ENCODE measurements at places on chromosomes 5 and 9. TPM values are rescaled to one million over a fixed set of nuclear protein-coding genes. Genes with fewer than 3 reads are reported as not detected.

PLCXD3 gene
- 0.62 TPM for polyA plus RNA-seq

TMC1 gene
- not detected for polyA plus RNA-seq

TICAM2 gene
- polyA plus RNA-seq = 1.5 TPM

LCN9 gene
- polyA plus RNA-seq = not detected

EPB41L4A gene
- 3.7 TPM for polyA plus RNA-seq

- no peak overlapping the region for H3K27ac ChIP-seq
- H3K36me3 ChIP-seq = no peaks in the 10 kb centered on the region
- no peak for DNase-seq
Observed at GRCh38 chr5:68196876-68197275, 18.7 kb upstream of the PIK3R1 start.

DNA sequence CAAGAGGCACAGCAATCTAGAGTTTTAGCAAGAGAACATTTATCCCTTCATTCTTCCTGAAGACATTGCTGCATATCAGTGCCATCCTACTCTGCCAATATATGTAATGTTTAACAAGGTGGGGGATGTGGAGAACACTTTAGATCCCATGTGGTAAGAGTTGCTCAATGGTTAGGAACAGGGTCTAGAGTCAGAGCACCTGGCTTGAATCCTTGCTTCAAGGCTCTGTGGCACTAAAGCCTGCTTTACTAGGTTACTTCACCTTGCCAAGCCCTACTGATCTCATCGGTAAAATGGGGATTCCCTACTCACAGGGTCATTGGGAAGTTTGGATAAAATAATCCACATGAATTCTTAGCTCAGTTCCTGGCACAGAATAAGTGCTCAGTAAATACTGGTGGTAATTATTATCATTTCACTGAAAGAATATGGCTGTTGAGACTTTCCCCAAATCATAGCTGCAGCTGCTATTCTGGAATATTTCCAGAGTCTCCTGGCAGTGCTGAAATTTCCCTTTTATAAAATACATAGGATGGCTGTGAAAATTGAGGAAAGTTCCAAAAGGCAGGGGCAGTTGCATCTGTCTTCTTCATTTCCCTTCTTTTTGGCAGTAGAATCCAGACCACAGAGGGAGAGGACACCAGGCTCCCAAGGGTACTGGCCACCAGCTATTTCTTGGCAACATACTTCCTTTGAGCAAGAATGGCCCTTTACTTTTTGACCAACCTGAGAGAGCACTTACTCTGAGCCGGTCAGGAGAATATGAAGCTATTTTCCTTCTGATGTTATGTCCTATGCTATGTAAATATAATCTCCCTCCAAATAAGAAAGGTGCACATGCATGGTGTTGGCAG, 142.8 kb downstream of the PALM2AKAP2 start:
- no peak overlapping the region for H3K27ac ChIP-seq
- H3K27me3 ChIP-seq = no peaks in the 10 kb centered on the region

GRCh38 chr5:121533814-121534213, 317.9 kb upstream of the FTMT start:
- no peaks in the 10 kb centered on the region for H3K36me3 ChIP-seq
- no peak overlapping the region for H3K4me3 ChIP-seq
- H3K27me3 ChIP-seq = no peaks in the 10 kb centered on the region

DNA sequence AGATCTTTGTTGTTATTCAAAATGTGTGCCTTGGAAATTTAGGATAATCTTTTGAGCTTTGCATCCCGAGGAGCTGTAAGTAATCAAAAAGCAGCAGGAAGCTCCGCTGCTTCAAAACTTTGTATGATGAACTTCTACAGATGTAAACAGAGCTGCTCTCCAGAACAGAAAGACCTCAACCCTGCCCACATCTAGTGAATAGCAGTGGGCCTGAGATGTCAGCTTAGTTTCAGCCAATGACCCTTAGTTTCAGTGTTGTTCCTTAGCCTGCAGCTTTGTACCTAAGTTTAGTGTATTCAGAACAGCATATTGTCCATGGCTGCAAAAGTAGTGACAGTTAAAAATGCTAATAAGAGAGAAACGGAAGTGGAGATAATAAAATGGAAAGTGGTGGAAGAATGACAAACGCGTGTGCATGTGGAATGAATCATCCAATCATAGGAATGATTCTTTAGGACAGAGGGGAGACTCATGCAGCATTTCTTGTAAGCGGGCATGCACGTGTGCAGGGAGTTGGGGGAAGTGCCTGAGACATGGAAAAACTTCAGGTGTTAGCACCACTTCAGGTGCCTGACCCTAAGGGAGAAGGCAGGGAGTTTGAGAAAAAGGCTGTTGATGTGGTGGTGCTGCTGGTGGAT, 24.9 kb downstream of the SNX24 start:
- H3K4me3 ChIP-seq = no peak overlapping the region
- H3K36me3 ChIP-seq = no peaks in the 10 kb centered on the region
- no peaks in the 10 kb centered on the region for H3K4me1 ChIP-seq
- DNase-seq = no peak

- H3K4me1 ChIP-seq = peaks cover 3% of the 10 kb centered on the region
- no peak overlapping the region for H3K27ac ChIP-seq
- peak overlapping the region; percentile 9 for H3K4me3 ChIP-seq
- H3K27me3 ChIP-seq = no peaks in the 10 kb centered on the region
Observed at GRCh38 chr9:116032683-116033440, 120.7 kb upstream of the PAPPA start.

DNA sequence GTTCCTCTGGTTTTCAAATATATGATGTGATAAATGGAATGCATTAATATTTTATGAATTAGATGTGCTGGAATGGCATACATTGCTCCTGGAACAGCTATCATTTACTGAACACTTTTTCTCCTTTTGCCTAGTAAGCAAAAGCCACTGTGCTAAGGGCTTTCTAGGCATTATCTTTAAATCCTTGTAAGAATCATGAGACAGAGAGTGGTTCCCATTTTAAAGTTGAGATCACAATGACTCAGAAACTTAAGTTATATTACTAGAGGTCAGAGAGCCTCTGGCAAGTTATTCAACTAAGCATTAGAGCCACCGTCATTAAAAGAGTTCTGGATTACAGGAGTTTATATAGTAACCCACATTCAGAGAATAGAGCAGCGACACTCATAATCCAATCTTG, 26.7 kb upstream of the FSD1L start:
- H3K4me3 ChIP-seq = no peak overlapping the region
- H3K4me1 ChIP-seq = peaks cover 38% of the 10 kb centered on the region
- H3K36me3 ChIP-seq = no peaks in the 10 kb centered on the region
- H3K27ac ChIP-seq = no peak overlapping the region
- H3K27me3 ChIP-seq = no peaks in the 10 kb centered on the region
